Panc1 (cell line): ENCODE measurements at places on chromosomes 16 and 17.

- DNase-seq: no peak
These were observed 146.0 kb downstream of the ABCA8 start for GRCh38 chr17:68809148-68809547.

GRCh38 chr16:88341551-88342290, 41.0 kb upstream of the ZNF469 start:
- DNase-seq: no peak

DNA sequence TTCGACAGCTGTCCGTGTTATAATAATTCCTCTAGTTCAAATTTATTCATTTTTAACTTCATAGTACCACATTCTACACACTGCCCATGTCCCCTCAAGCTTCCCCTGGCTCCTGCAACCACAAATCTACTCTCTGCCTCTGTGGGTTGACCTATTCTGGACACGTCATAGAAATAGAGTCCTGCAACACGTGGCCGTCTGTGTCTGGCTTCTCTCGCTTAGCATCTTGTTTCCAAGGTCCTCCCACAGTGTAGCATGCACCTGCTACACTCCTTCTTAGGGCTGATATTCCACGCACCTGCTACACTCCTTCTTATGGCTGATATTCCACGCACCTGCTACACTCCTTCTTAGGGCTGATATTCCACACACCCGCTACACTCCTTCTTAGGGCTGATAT, 16.5 kb downstream of the SCGB1C2 start:
- DNase-seq: no peak

DNA sequence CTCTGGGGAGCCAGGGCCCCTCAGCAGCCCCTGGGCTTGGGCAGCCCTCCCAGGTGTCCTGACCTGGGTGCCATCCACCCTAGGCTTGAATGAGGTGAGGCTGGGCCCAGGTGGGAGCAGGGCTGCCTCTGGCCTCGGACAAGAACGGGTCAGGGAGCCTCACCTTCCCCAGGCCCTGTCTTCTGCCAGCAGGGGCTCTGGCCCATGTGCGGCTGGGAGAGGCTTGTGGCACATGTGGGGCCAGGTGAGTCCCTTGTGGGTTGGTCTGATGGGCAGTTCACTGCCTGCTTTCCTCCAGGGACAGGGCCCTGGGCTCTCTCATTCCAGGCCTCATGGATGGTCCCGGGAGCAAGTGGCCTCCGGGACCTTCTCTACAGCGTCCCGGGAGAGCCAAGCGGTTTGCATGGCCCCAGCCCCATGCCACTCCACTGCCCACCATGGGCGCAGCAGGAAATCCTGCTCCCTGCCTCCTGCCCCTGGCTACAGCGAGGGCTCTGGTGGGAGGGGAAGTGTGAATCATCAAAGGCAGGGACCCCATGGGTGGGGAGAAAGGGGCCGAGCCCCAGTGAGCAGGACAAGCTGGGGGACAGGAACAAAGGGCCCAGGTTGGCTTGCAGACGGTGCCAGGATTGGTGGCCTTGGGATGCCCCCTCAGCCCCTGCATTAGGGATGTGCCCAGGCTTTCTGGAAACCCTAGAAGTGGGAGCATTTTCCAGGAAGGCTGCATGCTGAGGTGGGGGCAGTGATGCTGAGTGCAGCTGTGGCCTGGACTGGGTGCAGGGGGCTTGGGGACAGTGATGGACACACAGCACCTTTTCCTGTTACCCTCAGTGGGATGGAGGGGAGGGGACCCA, 12.2 kb downstream of the VASN start:
- DNase-seq: no peak

GRCh38 chr16:67326472-67327309, at the start of the genes KCTD19 and LRRC36:
Gene KCTD19 (minus strand): TSS chr16:67326741. CDS start chr16:67326707, 34 bp downstream.
Gene LRRC36 (plus strand): TSS chr16:67326815. CDS start chr16:67326863, 48 bp downstream.
- no peak for DNase-seq

DNA sequence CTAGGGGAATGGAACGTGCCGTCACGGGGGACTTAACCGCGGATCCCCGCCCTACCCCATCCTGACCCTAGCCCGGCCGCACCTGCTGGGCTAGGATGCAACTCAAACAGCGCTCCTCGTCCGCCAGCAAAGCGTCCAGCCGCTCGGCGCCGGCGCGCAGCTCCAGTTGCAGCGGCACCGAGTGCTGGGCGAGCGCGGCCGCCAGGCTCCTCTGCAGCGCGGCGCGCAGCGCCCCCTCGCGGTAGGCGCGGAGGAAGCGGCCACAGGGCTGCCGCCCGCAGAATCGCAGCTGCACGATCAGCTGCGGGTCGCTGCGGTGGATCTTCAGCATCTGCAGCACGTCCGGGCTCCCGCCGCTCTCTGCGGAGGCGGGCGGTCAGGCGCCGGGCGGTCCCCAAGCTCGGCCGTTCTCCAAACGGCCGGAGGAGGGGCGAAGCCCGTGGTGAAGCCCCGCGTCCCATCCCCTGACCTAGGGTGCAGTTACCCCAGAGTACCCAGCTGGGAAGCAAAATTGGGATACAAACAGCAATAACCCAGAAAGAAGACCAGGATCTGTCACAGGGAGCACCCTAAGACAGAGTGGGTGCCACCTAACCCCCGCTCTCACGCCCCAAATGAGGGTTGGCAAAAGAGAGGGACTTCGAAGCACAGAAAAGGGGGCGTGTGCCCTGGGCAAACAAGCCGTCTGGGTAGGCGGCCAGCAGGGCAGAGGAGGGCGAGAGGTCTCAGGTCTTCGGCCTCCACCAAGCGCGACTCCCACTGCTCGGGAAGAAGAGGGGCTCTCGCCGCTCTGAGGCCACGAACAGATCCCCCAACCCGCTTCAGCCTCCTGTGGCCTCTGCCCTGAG, 4.2 kb downstream of the TRADD start:
- DNase-seq: no peak
